NCI-H510A (cell line): ENCODE measurements at places on chromosomes 3 and 15.

DNA sequence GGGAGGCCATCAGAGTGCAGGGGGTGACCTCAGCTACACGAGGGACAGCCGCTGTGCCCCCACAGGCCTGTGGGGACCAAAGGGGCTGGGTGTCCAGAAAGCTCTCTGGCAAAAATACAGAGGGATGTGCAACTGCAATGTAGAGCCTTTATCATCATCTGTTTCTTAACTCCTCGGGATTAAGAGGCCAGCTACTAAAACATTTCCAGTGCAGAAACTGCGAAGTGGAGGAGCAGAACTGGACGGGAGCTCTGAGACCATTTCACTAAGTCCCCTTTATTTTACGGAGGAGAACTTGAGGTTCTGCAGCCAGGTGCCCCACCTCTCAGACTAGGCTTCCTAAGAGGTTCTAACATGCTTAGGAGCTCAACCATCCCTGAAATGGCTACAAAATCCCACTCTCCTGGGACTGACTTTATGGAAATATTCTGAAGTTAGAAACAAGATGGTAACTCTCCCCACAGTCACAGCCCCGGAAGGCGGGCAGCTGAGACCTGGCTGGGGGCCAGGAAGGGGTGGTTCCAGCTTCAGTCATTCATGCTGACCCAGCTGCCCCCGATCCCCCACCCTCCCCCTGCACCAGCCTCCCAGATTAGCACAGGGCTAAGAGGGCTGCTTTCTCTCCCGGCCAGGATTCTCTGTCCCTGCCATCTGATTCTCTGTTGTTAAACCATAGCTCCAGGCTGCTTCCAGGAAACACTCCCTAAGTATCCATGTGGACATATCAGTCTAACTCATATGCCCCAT is 40.3 kb downstream of the UMPS start:
- DNase-seq: peak; percentile 14

GRCh38 chr3:41881233-41881821 is 80.6 kb downstream of the ULK4 start:
- no peak for DNase-seq

- DNase-seq: no peak
Measured at GRCh38 chr3:79113876-79114275, 653.9 kb downstream of the ROBO1 start.

DNA sequence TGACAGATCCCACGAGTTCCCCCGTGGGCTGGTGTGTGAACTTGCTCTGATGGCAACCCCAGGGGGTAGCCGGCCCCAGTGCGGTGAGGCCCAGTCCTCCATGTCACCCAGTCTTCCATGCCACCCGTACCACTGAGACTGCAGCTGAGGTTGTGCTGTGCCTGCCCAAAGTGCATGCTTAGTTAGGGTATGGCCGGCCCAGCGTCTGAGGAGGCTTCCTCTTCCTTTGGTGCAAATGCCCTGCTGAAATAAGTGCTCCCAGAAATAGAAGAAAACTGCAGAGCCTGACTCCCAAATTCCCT is 31.5 kb downstream of the MGLL start:
- DNase-seq: no peak

DNA sequence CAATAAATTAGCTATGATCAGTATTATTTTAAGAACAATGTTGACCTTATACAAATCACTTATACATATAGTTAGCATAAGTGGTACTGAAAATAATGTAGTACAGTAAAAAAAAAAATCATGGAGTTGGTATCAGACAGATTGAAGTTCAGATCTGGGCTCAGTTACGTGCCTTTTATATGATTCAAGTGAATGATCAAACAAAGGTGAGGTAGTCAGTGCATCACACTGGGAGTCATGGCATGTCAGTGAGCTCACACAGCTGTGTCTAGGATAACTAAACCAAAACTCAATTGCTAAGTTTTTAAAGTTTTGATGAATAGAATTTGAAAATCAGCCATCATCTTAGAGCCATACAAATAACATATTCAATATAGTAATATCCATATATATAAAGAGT is 11.2 kb upstream of the CCR8 start:
- no peak for DNase-seq

- no peak for DNase-seq
Measured at GRCh38 chr3:11668243-11669235, 24.8 kb upstream of the VGLL4 start.

- no peak for DNase-seq
Measured at GRCh38 chr3:56075089-56075488, 393.2 kb downstream of the ERC2 start.

DNA sequence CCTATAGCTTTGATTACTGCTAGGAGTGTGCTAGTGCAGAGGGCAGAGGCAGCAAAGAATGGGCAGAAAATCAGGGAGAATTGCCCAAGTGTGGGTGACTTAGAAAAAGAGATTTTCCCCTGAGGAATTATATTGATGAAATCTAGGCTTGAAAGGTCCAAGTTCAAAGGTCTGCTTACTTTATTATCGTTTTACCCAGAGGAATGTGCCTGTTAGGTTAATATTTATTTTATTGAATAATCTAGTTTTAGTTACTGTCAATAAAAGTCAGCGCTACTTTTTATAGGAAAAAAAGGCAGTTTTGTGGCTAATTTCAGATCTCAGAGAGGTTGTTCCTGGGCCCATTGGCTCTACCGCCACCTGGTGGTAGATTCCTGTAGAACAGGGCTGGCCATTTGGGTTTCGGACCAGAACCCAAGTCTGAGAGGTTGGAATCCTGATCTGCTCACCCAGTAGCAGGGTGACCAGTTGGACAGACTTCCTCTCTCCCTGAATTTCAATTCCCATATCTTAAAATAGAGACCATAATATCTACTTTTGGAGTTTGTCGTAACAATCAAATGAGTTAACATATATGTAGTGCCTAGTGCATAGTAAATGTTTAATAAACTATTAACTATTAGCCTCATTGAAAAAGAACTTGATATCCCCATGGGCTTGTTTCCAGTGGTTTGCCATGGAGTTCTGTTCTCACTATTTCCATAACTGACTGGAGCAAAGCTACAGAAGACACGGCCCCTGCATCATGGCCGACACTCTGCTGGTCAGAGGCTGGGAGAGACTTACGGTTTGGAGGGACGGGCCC is 62.7 kb upstream of the ZNF148 start:
- DNase-seq: no peak

GRCh38 chr15:101446518-101447167 is 42.9 kb downstream of the PCSK6 start:
- DNase-seq: no peak

GRCh38 chr3:46711305-46711704 is 6.4 kb downstream of the PRSS50 start:
- DNase-seq: no peak

- no peak for DNase-seq
Measured at GRCh38 chr3:11581237-11582190, 62.2 kb downstream of the VGLL4 start.

- no peak for DNase-seq
Measured at GRCh38 chr3:184040010-184040409, 8.5 kb downstream of the HTR3D start.

DNA sequence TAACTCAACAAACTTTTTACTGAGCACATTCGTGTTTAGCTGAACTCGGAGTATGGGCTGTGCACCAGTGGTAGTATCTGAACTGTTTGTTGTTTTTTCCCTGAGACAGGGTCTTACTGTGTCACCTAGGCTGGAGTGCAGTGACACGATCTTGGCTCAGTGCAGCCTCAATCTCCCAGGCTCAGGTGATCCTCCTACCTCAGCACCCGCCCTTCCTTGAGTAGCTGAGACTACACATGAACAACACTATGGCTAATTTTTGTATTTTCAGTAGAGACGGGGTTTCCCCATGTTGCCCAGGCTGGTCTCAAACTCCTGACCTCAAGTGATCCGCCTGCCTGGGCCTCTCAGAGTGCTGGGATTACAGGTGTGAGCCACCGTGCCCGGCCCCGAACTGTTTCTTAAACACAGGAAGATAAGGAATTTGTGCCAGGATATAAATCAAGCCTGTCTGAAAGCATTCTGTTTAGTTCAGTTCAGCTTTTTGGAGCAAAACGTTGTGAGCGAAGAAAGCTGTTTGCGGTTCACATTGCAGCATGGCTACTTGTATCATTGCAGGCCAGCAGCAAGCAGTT is 40.4 kb upstream of the SKOR1 start:
- DNase-seq: no peak

DNA sequence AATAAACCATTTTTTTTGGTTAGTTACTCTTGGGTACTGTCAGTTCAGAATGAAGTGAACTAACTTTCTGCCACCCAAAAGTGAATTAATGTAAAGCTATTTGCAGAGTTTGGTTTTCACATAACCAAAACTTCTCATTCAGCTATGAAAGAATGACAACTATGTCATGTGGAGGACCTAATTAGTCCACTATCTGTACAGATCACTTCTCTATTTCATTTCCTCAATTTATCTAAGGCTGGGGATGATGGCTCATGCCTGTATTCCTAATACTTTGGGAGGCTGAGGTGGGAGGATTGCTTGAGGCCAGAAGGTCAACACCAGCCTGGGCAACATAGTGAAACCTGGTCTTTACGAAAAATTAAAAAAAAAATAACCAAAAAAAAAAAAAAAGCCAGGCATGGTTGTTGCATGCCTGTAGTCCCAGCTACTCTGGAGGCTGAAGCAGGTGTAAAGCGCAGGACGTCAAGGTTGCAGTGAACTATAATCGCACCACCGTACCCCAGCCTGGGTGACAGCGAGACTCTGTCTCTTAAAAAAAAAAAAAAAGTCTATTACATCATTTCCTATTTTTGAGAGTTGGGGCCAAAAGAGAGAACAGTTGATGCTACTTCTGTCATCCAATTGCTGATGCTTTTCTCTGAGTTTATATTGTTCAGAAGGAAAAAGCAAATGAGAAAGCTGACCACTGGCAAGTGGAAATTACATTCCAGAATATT is 8.7 kb downstream of the HYPK start:
- DNase-seq: no peak

DNA sequence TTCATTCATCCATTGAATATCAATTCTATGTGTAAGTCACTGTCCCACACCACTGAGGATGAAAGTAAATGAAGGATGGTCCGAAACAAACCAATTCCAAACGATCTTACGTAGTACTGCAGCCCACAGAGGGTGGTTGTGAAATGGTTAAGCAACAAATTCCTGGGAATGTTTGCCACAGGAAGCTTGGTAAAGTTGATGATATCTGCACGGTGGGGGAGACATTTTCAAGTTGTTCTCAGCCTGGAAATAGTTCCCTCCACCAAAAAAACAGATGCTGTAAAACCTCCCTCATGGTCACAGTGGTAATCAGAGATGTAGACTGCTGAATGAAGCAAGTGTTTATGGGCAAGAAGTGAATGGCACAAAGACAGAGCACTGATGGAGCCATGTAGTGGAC is 35.9 kb upstream of the BNC1 start:
- DNase-seq: no peak

DNA sequence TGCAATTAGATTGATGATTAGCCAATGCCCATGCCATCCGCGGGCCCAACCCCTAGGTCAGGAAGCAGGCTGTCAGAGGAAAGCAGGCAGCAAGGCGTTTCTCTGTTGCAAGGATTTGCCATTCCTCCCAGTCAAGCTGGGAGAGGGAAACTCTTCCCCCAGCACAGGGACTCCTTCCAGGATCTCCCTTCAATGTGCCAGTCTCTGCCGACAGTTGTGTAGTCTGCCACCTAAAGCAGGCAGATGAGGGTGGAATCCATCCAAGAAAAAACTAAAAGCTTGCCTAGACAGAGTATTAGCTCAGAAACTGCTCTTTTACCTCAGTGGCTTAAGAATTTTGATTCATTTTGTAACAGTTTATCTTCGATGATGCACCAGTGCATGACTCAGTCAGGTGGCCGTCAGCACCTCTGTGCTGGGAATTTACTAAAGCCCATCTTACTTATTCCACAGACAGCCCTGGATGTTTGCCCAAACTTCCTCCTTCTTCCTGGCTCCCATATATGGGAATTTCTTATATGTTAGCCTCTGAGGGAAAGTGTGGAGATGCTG is 501.5 kb upstream of the THBS1 start:
- no peak for DNase-seq

DNA sequence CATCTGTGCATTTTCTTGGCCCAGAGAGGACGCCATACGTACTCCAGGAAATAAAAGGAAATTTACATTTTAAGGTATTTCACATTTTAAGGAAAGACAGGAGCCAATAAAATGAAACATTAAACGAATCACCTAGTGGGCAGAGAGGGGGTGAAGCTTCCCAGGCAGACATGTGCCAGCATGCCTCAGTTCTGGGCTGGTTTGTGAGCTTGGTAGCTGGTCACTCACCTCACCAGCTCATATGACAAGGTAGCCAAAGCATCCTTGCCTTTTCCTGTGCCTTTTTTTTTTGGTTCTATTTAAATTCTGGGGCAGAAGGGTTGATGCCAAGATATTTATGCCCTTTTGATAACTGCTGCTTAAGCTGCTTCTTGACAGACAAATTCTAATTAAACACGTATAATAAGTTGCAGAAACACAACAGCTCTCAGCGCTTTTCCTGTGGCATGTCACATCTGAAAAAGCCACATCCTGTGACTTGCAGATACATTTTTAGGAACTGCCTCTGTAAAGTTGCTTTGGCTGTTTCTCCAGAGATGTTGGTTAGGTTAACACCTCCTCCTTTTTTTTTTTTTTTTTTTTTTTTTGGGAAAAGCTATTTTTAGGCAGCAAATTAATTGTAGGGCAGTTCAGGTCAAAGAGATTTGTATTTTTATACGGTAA is 218.6 kb downstream of the PDCD6IP start:
- DNase-seq: no peak

DNA sequence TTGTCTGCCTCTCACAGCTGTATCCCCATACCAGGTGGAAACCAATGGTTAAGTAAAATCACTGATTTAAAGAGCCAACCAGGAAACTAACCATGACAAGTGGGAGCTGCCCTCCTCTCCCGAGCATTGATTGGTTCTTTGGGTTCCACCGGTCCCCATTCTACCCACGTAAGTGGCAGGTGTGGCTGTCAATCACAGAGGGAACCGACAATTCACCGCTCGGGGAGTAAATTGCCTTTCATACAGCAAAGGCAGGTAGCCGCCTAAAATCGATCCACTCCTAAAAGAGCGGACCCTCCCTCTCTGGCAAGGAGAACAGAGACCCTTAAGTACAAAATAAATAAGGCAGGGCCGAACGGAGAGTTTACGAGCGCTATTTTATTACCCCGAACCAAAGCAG is 1.2 kb downstream of the ERC2 start:
- DNase-seq: peak; percentile 77

GRCh38 chr3:52126500-52126899 is 27.7 kb downstream of the POC1A start:
- no peak for DNase-seq

GRCh38 chr3:126886217-126886616 is 96.7 kb upstream of the PLXNA1 start:
- DNase-seq: no peak

GRCh38 chr3:161084277-161084676 is 20.9 kb downstream of the B3GALNT1 start:
- no peak for DNase-seq

GRCh38 chr15:70354346-70354905 is 256.7 kb upstream of the TLE3 start:
- no peak for DNase-seq
